ENCODE measurements at places on chromosomes 7 and 10.

DNA sequence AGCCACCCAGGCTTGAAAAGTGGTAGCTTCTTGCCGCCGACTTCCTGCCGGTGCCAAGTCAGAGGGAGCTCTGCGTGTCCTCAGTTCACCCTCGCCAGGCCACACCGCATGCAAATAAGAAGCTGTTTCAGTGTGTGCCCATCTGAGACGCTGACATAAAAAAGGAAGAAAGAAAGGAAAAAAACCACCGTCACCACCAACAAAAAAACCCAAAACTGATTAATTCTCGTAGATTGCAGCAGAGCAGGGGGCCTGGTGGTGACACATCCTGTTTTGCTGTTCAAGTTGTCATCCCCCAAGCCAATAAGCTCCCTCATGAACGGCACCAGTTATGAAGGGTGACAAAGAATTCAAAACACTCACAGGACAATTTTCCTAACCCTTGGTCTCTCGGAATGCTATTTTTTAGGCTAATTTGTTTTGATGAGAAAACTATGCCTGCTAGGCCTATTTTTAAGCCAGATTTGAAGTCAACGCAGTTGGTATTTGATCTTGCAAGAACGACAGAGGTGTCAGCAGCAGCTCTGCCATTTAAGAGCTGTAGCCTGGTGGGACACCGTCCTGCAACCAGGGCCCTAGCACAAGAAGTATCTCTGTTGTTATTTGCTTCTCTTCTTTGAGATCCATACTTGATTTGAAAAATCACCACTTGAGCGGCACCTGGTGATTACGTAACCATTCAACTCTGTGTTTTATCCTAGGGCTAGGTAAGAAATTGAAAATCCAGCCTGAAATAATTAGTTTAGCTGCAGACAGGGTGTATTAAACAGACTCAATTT, 145.6 kb downstream of the PFKFB3 start:
- peak; percentile 75 for DNase-seq

GRCh38 chr10:72239409-72239808, 23.3 kb upstream of the ASCC1 start:
- no peak for DNase-seq

- DNase-seq = no peak
These were observed 40.3 kb upstream of the TRIM8 start for GRCh38 chr10:102603946-102604345.

DNA sequence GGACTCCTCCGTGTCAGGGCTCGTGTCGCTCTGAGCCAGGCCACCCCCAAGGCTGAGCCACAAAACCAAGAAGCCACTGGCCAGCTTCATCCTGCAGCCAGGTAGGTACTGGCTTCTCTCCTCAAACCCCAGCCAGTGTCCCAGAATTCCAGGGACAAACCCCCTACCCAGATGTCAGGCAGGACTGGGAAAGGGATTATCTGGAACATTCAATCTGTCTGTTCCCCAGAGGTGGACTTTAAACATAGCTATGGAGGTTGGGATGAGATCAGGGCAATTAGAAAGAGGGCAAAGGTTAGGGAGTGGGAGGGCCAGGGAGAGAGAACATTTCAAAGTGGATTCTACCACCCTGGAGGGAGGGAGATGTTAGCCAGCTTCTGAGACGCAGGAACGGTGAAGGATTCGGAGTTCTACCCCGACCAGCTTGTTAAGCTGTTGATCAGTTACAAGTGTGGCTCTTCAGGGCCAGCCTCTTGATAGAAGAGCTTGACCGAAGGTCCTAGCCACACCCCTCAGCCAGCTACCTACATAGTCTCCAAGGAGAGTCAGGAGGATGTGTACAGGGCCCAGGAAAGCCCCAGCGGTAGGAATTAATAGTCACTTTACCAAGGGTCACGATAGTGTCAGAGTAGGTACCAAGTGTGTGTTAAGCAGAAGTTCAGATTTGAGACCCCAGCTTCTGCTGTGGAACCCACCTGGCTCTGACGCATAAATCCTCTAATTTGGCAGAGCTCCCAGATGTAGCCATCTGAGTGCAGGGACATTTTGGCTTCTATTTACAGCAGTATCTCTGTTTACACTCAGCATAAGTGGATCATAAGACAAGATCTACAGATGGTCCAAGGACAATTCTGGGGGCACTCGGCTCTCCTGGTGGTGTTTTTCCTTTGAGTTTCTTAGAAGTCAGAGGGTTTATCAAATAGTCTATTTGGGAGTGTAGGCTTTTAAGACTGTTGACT, at the start of gene PLA2G12B:
PLA2G12B (minus strand) TSS at position 211 of the 959 bp plus-strand sequence; CDS start at position 90, 121 bp downstream.
- DNase-seq = no peak

GRCh38 chr10:103238506-103239252, 7.0 kb upstream of the RPEL1 start:
- no peak for DNase-seq

DNA sequence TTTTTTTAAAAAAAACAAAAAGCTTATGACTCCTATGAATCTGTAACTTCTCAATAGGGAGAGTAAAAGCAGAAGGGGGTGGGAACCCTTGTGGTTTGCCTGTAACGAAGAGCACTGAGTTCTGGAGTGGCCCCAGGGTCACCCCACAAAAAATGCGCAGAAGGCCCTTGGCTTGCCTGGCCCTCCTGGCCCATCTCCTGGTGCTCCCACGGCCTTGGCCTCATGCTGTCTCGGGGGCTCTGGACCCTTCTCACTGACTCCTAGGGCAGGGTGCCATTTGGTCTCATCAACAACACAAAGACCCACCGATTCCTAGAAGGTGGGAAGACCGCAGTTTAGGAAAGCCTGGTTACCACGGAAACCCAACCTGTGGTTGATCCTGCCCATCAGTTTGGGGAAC, 40.8 kb downstream of the ZNF467 start:
- DNase-seq = no peak

GRCh38 chr10:124035928-124036558, 57.4 kb downstream of the CHST15 start:
- DNase-seq = peak; percentile 66
